Ecto neural progenitor cell (in vitro differentiated cells): ENCODE measurements at places on chromosomes 1 and 21.
A peak's percentile ranks its signal among the peaks of the same experiment; 100 is the strongest.

DNA sequence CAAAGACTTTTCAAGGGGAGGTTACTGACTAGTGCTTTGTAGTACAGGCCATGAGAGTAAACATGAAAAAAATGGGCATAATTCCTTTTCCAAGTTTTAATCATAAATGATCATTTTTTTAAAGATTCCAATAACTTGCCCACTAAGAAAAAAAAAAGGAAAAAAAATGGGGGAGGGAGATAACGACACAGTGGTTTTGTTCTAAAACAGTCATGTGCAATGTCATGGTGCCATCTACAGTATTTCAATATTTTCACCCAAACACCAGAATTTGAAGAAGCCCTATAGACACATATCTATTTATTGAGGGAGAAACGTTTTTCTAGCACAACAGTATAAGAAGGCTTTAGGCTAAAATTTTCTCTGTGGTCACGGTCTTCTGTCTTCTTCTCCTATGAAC lies 250.2 kb downstream of the LTN1 start:
- no peak for DNase-seq

GRCh38 chr21:38438462-38438893 lies 59.8 kb downstream of the ERG start:
- DNase-seq: no peak

GRCh38 chr1:53413175-53414001 lies 45.8 kb upstream of the DMRTB1 start:
- DNase-seq: no peak

DNA sequence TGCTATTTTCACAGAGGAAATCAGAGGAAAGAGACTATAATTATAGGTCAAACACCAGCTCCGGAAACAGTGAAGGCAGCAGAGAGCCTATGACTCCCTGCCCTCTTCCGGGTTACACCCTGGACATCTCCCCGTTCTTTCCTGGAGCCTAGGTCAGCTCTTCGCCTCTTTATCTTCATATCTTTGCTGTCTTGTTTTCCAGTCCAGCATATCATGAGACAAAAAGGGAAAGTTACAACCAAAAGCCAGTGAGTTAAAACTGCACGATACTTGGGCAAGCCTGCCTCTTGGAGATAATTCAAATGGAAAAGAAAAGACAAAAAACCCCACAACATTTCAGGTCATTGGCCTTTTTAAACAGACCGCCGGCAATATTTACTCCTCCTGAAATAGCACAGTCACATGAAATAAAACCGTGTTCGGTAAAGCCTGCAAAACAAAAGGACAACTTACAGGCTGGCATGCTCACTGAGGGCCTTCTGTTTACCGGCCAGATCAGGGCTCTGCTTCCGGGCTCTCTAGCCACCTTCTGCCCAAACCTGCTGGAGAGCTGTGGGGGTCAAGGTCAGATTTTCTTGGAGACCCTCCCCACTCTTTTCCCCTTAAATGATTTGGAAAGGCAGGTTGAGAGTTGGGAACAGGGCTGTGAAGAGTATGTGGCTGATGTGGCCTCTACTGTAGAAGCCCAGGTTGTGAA lies 42.8 kb upstream of the PPP2R5A start:
- no peak for DNase-seq

DNA sequence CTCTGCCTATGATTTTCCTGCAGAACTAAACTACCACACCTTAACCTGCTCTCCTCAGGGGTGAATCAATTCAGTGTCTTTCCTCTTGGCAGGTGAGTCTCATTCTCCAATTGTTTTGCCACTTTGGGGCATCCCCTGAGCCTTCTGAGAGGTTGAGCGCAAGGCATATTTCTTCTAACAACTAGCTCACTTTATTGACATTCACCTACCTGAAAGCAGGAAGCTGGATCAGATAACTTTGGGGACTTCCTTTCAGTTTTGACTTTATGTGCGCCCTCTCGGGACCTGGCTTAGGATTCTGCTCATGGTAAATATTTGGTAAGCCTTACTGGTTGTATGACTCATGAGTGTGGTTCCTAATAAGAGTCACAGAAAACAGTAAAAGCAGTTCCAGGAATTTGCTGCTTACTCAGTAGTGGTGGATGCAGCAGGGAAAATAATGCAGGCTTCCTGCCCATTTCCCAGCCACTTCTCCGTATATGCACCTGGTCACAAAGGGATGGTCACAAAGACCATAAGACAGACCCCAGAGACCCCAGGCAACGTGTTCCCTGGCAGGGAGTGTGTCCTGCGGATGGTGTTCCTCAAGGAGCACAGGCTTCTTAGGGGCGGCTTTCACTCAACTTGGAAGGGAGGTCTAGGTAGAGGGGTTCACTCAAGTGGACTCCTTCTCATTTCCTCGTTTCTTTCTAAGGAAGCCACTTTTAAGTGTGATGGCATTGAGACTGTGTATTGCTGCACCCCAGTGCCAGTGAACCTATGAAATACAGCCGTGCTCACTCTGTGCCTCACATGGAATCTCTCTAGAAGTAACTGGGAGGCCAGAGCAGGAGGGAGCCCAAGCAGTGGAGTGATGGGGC lies 22.0 kb upstream of the BATF3 start:
- DNase-seq: no peak

DNA sequence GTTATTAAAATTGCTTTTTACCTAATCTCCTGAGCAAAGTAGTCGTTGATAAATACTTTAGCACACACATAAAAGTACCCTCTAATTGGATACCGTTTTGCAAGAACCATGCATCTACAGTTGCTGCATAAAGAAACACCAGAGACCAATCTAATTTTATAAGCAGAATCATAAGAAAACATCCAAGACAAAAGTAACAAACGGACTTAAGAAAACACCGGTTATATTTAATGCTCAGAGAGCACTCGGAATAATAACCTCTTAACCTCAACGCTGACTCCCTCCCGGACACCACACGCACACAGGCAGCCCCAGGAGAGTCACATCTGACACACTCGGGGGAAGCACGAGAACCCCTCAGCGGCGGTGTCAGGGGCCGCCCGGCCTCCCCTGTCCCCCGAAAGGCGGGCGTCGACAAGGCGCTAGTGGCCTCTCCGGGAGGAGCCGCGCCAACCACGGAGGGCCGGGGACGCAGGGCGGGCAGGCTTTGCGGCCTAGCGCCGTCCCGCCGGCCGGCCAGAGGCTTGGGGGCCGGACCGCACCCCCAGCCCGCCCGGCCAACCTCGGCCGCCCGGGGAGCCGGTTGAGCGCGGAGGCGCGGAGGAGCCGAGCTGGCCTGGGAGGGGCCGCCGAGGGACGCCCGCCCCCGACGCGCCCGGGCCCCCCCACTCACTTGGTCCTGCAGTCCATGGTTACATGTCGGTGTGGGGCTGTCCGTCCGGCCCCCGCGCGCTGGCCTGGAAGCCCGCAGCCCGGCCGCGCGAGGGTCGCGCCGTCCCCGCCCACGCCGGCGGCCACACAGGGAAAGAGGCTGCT lies 606 bp downstream of the DENND1B start:
- DNase-seq: peak; percentile 72

GRCh38 chr1:204692325-204692840 lies 6.8 kb upstream of the LRRN2 start:
- no peak for DNase-seq
